Left ventricle myocardium superior (tissue), 1 donor: ENCODE measurements at places on chromosomes 7 and 10. TPM values are rescaled to one million over a fixed set of nuclear protein-coding genes. Genes with fewer than 3 reads are reported as not detected.

The MSS51 gene
- 2.9 TPM for total RNA-seq

The DPP6 gene
- not detected for total RNA-seq

The FAM20C gene
- total RNA-seq = 23.8 TPM

The CACNB2 gene
- total RNA-seq = 55.9 TPM

The CALHM3 gene
- total RNA-seq = not detected

DNA sequence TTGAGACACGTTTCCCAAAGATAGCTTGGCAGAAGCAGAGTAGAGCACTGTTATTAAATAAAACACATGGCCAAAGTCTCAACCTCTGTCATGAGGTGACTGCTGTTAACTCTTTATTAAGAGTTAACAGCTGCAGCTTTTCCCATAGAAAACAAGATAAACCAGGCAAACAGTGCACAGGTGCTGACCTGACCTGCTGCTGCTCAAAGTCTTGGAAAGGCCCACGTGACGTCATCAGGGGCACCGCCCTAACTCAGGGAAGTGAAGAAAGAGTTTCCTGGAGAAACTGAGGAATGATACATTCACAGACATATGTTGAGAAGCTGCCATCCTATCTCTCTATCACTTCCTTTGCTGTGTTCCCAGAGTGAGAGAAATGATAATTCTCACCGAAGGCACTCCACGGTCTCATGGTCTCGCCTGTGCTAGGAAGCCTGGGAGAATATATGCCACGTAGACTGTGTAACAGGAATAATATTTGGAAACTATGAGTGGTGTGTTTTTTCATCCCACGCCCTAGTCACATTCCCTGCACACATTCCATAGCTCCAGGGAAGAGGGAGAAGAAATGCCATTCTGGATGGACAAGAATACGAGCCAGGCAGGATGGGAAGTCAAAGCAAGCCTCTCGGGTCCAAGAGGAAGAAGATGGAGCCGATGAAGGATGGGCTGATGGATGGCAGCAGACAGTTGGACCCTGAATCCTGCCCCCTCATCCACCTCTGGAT is 146.2 kb upstream of the NFE2L3 start:
- DNase-seq = no peak

DNA sequence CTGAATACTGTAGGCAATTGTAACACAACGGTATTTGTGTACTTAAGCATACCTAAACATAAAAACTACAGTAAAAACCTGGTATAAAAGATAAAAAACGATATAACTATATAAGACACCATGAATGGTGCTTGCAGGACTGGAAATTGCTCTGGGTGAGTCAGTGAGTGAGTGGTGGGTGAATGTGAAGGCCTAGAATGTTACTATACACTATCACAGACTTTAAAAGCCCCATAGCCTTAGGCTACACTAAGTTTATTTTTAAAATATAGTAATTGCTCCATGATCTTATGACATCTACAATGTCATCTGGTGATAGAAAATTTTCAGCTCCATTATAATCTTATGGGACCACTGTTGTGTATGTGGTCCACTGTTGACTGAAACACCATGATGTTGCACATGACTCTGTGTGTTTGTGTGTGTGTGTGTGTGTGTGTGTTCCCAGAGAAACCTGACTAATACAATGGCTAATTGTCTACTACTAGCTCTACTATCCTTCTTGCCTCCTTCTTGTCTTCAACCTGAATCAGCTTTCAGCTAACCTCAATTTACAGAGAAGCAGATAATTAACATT is 27.6 kb upstream of the PRPF18 start:
- DNase-seq = no peak

- no peak for DNase-seq
These were observed 73.3 kb upstream of the LYZL2 start for GRCh38 chr10:30702860-30703259.

GRCh38 chr7:30428246-30429155 is 50.1 kb downstream of the NOD1 start:
- no peak for DNase-seq

DNA sequence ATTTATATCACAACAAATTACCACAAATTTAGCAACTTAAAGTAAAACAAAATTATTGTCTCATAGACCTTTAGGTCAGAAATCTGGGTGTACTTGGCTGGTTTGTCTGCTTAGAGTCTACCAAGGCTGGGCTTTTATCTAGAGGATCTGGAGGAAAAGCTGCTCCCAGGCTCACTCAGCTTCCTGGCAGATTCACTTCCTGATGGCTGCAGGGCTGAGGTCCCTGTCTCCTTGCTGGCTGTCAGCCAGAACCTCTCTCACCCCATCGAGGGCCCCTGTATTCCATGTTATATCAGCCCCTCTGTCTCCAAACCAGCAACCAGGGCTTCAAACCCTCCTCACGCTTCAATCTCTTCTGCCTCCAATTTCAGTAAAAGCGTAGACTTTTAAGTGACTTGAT is 734.9 kb downstream of the NRG3 start:
- DNase-seq = no peak

DNA sequence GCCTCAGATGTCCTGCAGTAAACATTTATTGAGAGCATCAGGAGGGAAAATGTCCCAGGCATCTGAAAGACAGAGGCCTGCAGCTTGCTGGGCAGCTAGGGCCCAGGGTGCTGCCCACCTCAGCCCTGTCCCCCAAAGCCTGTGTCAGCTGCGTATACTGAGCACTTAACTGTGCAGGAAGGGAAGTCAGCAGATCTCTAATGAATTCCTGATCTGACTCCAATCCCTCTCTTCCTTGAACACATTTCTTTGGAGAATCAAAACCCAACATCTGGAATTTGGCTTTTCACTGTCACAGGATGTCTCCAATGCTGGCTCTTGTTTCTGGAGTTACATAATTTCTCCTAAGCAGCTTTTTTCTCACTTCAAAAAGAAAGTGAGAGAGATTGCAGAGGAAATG is 364.7 kb upstream of the NFE2L3 start:
- DNase-seq = no peak

- no peak for DNase-seq
These were observed 37.2 kb downstream of the BAMBI start for GRCh38 chr10:28714401-28715053.

GRCh38 chr7:85041605-85042216 is 145.1 kb downstream of the SEMA3D start:
- DNase-seq = peak; percentile 41

- no peak for DNase-seq
These were observed 20.6 kb downstream of the FANK1 start for GRCh38 chr10:125916977-125917376.

DNA sequence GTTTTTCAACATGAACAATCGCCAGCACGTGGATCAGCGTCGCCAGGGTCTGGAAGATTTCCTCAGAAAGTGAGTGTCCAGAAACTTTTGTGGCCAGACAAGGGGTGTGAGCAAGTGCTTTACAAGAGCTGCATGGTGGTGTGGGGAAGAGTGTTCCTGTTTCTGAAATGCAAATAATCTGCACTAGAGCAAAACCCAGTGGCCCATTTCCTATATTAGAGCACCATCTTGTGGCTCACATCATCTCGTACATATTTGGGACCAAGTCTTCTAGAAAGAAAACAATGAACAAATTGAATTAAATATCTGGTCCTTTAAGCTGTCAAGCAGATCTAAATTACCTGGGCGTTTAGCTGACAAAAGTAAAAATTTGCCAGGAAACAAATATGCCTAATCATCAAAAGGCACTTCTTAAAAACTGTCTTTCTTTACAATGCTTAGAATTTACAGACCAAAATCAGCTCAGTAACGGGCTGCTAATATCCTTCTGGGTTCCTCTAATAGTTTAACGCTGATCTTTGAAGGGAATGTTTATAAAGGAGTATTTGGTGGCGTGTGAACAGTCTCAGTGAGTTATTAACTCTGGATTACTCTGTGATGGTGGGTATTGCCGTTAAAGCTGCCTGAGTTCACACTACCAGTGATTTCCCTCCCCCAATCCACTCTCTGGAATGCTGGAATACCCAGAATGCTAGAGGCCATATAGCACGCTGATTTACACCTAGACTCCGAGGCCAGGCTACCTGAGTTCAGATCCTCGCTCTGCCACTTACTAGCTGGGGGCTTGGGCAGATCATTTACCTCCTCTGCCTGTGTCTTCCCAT is 73.6 kb downstream of the SNX10 start:
- no peak for DNase-seq

DNA sequence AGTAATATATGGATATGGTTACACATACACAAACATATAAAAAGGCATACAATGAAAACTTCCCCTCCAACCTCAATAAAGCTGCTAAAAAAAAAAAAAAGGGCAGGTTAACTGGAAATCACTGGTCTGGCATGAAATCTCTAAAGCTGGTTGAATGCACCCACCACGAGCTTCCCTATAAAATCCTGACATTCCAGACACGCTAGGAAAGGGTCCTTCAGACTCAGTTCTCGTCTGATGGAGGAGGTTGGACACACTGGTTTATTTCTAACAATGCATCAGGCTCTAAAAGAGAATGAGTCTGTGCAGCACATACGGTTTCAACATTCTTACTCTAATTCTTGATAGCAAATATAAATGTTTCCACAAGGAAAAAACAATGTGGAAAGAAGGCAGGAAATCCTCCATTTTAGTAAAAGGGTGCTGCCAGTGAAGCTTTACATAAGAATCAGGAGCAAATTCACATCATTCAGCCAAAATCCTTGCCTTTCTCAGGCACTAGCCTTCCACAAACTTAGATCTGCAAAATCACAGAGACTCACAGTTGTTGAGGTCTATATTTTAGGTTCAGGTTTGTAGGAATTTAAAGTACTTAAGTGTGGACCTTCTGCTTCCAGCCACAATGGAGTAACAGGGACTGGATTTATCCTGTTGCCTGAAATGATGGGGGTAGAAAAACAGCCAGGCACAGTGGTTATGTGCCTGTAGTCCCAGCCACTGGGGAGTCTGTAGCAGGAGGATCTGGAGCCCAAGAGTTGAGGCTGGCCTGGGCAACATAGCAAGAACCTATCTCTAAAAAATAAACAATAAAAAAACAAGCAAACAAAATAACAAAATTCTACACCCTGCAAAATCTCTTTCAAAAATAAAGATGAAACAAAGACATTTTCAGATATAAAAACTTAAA is 73.5 kb downstream of the CYTH3 start:
- DNase-seq = no peak

- DNase-seq = no peak
These were observed 17.5 kb upstream of the KIF20B start for GRCh38 chr10:89683883-89684282.

GRCh38 chr10:33238643-33239042 is 95.8 kb downstream of the NRP1 start:
- no peak for DNase-seq
